NCI-H1048 (cell line): ENCODE measurements at places on chromosomes 4 and X.

DNA sequence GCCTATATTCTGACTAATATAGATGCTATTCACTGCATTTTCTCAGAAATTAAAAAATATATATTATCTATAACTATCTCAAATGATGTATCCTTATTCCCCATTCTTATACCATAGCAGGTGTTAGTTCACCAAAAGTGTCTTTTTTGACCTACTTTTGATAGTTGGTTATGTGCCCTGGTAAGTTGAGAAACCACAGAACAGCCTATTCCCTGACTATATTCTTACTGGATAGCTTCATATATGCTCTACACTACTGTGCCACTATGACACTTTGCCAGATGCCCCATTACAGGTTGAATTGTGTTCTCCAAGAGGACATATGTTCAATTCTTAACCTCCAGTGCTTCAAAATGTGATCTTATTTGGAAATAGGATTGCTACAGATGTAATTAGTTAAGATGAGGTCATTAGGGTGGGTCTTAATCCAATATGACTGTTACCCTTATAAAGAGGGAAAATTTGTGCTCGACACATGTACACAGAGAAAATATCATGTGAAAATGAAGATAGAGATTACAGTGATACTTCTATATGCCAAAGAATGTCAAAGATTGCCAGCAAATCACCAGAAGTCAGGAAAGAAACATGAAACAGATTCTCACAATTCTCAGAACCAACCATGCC, 76.1 kb downstream of the LRBA start:
- DNase-seq: no peak

DNA sequence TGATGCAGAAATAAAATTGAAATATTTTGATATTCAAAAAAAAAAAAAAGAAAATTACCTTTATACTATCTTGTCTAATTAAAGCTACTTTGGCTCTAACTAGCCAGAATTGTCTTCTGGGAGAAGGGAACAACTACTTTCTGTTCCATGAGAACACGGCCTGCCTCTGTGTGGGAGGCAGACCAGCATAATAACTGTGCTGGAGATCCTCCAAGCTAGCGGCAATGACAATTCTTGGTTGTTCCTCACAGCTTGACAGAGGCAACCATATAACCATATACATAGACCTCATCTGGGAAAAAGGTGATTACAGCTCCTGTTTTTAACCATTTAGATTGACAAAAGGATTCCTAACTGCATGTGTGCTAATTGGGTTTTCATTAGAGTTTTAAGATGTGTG, 95.7 kb downstream of the RBMX2 start:
- no peak for DNase-seq

DNA sequence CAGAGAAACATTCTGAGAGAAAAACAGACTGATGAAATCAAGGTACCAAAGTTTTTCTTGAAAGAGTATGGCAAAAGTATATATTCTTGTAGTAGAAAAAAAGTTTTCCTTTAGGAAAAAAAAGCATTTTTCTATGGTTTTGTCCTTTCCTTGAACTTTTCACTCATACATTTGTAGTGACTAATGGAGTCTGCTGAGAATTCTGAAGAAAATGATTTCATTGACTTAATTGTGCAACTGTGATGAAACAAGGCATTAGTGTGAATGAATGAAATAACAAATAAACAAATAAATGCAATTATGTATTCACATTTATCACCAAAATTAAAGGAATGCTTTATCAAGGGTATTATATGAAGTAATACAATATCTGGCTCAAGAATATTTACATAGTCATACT, 5.7 kb downstream of the CSN1S1 start:
- no peak for DNase-seq

DNA sequence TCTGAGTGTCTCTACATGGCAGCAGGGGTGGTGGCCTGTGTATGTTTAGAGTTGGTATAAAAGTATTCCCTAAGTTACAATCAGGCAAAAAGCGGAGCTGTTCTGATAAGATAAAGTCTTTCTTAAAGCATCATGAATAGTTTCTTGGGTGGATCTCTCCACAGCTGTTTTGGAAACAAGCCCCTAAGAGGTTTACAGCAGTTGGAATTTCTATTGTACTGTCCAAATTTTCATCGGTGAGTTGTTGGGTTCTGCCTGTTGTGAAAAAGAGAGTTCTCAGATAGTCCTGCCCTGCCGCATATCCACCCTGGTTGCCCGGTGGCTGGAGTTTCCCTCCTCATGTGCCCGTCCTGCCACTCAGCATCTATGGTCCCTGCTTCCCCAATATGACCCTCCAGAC, 50.1 kb downstream of the C4orf51 start:
- no peak for DNase-seq

DNA sequence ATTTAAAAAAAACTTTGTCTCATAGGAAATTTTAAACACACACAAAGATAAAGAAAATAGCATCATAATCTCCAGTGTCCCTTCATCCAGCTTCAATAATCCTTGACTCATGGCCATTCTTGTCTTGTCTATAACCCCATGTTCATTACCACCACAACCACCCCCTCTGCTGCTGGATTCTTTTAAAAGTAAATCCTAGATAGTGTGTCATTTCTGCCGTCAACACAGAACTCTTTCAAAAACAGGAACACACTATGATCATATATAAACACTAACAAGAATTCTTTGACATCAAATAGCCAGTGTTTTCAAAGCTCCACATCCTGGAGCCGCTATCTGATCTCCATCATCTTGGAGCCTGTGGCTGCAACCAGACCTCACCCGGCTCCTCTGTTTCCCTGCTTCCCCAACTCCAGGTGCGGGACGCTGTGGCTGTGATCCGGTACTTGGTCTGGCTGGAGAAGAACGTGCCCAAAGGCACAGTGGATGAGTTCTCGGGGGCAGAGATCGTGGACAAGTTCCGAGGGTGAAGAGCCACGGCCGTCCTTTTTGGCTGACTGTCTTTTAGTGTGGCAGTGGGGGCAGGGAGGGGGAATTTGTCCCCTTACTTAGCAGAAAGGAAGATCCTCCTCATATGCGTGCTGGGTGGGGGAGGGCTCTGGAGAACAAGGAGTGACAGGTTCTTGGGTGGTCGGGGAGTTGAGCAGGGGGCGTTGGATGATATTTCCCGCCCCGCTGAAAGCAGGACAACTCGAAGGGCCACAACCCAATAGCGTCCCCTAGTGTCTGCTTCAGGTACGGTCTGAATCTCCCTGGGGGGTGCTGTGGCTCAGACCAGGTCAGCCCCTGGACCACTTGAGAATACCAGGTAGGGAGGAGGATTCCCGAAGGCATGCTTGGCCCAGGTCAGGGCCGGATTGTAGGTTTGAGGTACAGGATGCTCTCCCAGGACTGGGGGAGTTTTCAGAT, 15.6 kb downstream of the XPNPEP2 start:
- DNase-seq: no peak

GRCh38 chr4:163495900-163496299, 1.4 kb downstream of the TMA16 start:
- no peak for DNase-seq

GRCh38 chr4:127623797-127624083, 9.0 kb upstream of the INTU start:
- no peak for DNase-seq

DNA sequence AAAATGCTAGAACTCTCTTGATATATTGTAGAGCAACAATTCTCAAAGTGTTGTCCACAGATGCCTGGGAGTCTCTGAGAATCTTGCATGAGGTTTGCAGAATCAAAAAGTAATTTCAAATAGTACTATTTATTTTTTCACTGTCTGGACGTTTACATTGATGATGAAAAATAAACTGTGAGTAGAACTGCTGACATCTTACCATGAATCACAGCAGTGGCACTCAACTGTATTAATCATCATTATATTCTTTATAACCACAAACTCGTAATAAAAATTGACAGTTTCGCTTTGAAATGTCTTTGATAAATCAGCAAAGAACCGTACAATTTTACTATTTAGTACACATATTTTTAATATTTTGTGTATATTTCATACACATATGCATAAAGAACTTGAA, 94.5 kb downstream of the NAF1 start:
- DNase-seq: no peak

DNA sequence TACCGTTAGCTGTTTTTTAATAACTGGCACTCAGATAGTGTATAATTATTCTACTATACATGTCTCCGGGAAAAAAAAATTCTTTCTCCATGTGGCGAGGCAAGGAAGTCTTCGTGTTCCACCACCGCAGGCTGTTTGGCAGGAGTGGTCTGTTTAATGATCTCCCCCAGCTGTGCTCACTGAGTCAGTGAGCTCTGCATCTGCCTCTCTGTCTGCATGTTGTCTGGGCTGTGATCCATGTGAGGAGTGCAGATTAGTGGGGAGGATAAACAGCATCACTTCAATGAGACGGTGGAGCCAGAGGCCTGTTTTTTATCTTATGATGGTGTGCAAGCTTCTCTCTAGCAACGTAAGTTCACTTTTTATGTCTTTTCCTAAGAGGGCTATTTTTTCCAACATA, 69.8 kb downstream of the RPS3A start:
- DNase-seq: no peak

DNA sequence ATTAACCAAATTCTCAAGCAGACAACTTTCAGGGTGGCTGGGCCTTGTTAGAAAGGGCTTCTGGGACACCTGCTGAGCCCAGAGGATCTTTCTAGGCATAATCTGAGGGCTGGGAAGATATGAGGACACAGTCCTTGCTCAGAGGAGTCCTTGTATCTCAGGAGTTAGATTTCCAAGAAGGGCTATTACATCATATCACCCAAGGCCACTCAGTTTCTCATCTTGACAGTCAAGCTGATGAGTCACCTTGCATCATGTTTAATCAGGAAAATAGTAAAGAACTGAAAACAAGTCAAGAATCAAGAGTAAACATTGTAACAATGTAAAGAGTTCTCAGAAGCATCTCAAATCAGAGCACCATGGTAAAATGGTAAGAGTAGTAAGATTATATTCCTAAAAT, 4.0 kb downstream of the PCYT1B start:
- DNase-seq: no peak

DNA sequence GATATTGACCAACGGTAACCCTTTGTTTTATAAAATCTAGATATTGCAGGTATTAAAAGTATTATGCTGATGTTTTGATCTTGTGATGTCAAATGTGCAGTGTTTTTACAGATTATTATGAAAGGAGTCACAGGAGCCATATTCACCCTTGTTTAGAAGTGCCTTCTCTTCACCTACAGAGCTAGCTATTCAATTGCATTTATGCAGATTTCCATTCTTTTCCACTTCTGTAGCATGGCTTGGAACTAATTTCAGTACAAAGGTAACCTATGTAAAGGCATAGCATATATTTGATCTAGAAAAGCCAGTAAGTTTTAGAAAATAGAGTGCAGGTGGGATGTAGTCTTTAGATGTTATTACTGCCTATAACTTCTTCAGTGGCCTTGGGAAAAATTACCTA, 176.2 kb downstream of the GABRB1 start:
- no peak for DNase-seq

- DNase-seq: no peak
Measured at GRCh38 chr4:77629885-77630284, 24.3 kb downstream of the CXCL13 start.

DNA sequence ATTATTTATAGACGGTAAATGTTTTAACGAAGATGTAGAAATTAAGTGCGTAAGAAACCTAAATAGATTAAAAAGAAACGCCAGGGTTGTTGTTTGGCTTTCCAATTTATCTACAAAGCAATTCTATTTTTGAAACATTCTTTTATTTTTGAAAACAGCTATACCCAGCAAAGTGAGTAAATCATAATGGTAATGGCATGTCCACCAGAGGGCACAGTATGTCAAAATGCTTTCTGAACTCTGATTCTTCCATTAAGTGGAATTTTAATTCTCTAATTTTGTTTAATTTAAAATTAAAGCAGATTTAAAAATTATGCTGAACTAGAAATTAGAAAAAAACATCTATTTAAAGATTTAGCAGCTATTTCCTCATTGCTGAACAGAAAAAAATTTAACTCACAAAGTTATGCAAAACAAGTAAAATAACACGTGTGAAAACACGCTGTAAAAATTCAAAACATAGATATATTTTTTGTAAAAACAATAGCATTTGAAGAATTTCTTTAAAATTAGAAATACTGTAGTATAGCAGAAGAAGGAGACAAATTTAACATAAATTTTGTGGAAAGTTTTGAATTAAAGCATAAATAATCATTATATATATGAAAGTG, 26.5 kb downstream of the RASSF6 start:
- no peak for DNase-seq

DNA sequence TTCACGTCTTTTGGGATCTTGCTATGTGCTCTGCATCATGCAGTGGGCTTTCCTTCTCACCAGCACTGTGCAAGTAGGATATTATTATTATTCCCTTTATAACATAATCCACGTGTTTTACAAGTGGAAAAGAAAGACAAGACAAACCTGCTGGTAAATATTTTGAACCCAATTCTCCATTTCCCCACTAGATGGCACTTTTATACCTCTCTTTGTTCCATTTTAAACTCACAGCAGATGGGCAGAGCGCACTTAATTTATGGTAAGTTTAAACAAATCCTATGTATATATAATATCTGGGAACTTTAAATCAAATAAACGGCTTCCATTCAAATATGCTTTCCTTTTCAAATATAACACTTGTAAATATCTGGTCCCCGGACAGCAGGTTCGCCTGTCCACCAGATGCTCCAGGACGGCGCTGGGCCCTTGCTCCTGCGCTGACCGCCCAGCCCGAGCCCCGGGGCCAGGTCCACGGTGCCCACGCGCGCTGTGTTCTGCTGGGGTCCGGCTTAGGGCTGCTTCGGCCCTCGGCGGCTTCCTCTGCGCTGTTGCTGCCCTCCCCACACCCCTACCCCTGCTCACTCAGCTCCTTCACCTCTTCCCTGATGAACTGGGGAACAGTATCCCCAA, 31.1 kb downstream of the F11 start:
- no peak for DNase-seq

DNA sequence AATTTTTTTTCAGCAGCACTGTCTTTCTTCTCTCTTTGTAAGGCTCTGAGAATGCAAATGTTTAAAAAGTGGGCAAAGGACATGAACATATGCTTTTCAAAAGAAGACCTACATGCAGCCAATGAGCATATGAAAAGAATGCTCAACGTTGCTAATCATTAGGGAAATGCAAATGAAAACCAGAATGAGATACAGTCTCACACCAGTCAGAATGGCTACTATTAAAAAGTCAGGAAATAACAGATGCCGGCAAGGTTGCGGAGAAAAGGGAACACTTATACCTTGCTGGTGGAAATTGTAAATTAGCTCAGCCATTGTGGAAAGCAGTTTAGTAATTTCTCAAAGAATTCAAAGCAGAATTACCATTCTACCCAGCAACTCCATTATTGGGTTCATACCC, 51.6 kb downstream of the BMP15 start:
- DNase-seq: no peak
